ENCODE measurements at places on chromosomes 5 and 9.

GRCh38 chr5:138960145-138960692, 85.1 kb upstream of the LRRTM2 start:
- no peak for DNase-seq

- no peak for DNase-seq
These were observed 36.3 kb upstream of the SHISAL2B start for GRCh38 chr5:64653766-64654560.

GRCh38 chr5:76029739-76030138, 53.4 kb upstream of the SV2C start:
- DNase-seq: no peak

DNA sequence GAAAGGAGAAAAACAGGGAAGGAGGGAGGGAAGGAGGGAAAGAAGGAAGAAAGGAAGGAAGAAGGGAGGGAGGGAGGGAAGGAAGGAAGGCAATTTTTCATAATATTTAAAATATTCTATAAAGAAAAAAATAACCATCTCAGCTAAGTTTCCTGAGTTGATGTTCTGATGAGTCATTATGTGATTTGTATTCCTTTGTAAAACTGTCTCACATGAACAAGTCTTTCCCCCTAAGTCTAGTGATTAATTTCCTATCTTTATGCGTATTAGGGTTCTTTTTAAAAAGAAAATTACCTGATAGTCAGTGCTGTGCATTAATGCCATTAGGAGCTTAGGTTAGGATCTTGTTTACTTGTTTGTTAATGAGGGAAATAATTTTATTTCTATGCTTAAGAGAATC, 94.1 kb downstream of the RASEF start:
- DNase-seq: no peak

- DNase-seq: no peak
These were observed 24.9 kb downstream of the TENT2 start for GRCh38 chr5:79636981-79637733.
